ENCODE measurements at places on chromosomes 16 and 17. TPM values are rescaled to one million over a fixed set of nuclear protein-coding genes. Genes with fewer than 3 reads are reported as not detected.

- DNase-seq = peak; percentile 4
Measured at GRCh38 chr16:10519929-10520868, 60.2 kb downstream of the EMP2 start.

- DNase-seq = no peak
Measured at GRCh38 chr16:16080465-16081065, 131.1 kb downstream of the ABCC1 start.

- no peak for DNase-seq
Measured at GRCh38 chr16:1119766-1120576, 23.9 kb upstream of the C1QTNF8 start.

GRCh38 chr17:42178817-42179216 lies 2.1 kb downstream of the KCNH4 start:
- DNase-seq = no peak

DNA sequence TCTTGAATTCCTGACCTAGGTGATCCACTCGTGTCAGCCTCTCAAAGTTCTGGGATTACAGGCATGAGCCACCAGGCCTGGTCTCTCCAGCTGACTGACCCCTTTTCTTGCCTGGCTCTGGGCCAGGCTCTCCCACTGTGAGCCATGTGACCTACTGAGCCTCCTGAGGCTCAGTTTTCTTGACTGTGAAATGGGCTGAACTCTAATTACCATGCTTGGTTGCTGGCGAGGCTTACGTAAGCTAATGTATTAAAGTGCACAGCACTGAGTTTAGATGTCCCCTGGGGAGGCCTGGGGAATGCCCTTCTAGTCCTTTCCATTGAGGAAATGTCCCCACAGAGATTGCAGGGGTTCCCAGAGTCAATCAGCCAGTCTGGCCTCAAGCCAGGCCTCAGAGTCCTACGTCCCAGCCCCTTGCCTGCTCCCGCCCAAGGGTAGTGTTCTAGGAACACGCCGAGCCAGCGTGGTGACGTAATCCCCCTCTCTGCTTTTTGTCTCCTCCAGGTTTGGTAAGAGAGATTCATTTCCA lies 45.8 kb upstream of the LGALS9 start:
- DNase-seq = no peak

GRCh38 chr17:40075942-40076498 lies 13.3 kb downstream of the THRA start:
- DNase-seq = no peak

DNA sequence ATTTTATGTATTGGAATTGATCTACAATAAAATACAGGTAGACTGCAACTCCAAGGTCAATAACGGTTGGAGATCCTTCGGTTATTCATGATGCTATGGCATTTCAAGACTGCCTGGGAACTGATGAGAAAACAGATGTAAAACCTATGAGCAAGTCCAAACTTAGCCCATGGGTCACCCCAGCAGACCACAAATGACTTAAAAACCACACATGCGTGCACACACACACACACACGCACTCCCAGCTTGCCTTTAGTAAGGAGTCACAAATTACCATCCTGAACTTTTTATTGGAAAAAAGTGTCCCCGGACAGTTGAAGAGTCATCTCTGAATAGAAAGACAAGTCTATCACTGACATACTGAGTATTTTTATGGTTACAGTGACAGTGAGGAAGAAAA lies 26.7 kb downstream of the TRIM25 start:
- DNase-seq = no peak

DNA sequence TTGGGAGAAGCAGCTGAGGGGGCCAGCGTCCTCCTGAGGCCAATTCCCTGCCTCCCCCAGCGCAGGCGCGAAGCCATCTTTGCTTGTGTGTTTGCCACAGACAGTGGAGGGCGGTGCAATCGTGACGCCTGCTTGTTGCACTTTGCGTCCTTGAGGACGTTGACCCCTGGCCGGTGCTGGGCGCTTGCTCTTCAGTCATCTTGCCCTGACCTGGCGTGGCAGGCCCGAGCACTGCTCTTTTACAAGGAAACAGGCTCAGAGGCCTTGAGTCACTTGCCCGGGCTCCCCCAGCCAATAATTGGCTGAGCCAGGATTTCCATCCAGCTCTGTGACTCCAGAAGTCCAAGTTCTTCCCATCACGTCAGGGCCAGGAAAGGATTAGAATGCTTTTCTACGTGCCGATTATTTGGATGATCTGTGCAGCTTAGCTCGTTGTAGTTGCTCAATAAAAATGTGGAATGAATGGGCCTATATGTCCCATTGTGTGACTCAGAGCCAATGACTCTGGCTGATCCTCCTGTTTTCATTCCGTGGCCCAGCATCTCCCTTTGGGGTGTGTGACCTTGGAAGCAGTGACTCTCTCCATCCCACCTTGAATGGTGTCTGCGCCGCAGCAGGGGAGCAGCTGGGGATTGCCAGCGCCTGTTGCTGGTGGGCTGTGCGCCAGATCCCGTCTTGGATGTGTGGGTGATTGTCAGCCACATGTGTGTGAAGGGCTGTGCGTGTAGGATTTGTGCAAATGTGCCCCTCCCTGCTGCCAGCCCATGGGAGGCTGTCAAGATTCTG lies 214.1 kb downstream of the SEC14L1 start:
- DNase-seq = peak; percentile 93

GRCh38 chr17:4941319-4941610 lies 1.2 kb downstream of the RNF167 start:
- no peak for DNase-seq

- no peak for DNase-seq
Measured at GRCh38 chr17:82859431-82860403, 19.9 kb upstream of the ZNF750 start.

- DNase-seq = no peak
Measured at GRCh38 chr16:84031556-84031955, 11.0 kb downstream of the SLC38A8 start.

- no peak for DNase-seq
Measured at GRCh38 chr17:33049781-33050414, 58.3 kb downstream of the SPACA3 start.

DNA sequence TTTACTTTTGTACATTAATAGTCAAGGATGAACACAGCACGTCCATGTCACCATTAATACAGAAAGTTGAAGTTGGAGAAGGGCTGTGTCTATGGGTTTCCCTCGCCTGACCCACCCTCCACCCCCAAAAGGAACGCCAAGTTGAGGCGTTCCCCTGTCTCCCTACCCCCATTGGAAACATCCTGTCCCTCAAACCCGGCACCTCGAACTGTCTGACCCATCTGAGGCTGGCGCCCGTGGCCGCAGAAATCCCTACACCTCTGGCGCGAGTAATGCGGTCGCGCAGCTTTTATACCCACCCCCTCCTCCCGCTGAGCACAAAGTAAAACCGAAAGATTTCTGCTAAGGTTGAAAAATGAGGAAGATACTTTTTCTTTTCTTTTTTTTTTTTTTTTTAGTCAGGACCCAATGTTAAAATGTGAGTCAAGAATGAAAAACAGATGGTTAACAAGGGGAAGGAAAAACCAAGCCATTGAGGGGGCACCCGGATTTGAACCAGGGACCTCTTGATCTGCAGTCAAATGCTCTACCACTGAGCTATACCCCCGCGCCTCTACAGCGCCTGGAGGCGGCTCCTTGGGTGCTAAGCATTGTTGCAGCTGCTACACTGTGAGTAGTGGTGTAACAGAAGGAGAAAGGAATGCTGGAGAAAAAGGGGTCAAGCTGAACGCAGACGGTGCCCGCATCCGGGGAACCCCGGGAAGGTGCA lies 887 bp upstream of the LASP1 start:
- peak; percentile 98 for DNase-seq

GRCh38 chr17:41516830-41517283 lies 1.8 kb downstream of the KRT15 start:
- DNase-seq = no peak

DNA sequence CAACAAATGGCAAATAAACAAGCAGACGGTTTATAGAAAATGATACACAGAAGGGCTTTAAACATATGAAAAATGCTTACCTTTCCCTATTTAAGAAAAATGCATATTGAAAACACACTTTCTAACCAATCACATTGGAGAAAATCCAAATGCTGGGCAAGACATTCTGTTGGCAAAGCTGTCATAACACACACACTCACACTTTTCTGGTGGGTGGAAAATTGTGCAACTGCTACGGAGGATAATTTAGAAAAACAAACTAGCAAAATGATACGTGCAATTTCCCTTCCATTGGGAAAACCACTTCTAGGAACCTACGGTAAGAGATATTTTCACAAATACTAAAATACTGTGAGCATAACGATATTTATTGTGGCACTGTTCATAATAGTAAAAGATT lies 9.8 kb upstream of the MYH3 start:
- DNase-seq = no peak

DNA sequence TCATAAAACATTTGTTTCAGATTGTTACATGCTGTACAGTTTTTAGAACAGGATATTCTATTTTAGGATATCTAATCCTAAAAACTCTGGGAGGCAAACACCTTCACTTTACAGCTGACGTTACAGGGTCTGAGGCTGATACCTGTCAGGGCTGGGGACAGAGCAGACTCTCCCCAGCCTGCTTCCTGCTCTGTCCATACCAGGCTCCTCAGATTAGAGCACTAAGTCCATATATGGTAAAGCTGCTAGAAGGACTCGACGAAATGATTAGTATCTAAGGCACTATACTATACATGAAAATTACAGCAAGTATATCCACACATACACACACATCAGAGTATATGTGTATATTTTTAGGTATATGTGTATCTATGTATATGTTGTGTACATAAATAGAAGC lies 125.2 kb downstream of the ZFHX3 start:
- no peak for DNase-seq

DNA sequence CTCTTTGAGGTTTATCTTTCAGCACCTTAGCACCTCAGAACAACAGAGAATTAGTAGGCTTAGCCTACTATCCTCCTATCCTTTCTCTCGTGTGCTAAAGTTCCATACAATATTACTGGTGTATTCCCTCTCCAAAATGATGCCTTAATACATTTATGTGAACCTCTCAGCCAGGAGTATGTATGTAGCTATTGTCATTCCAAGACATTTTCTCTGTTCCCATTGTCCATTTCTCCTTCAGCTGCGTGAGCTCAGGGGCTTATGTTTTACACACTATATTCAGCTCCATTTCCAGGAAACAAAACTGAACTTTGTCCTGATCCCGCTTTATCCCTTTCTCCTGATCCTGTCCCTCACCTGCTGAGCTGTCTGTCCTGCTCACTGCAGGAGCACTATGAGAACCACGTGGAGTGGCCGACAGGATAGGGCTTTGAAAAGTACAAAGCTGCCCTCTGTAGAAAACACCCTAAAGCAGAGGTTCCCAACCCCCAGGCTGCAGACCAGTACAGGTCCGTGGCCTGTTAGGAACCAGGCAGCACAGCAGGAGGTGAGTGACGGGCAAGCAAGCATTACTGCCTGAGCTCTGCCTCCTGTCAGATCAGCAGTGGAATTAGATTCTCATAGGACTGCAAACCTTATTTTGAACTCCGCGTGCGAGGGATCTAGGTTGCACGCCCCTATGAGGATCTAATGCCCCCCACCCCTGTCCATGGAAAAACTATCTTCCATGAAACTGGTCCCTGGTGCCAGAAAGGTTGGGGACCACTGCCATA lies 55.7 kb downstream of the CENPV start:
- DNase-seq = peak; percentile 71

DNA sequence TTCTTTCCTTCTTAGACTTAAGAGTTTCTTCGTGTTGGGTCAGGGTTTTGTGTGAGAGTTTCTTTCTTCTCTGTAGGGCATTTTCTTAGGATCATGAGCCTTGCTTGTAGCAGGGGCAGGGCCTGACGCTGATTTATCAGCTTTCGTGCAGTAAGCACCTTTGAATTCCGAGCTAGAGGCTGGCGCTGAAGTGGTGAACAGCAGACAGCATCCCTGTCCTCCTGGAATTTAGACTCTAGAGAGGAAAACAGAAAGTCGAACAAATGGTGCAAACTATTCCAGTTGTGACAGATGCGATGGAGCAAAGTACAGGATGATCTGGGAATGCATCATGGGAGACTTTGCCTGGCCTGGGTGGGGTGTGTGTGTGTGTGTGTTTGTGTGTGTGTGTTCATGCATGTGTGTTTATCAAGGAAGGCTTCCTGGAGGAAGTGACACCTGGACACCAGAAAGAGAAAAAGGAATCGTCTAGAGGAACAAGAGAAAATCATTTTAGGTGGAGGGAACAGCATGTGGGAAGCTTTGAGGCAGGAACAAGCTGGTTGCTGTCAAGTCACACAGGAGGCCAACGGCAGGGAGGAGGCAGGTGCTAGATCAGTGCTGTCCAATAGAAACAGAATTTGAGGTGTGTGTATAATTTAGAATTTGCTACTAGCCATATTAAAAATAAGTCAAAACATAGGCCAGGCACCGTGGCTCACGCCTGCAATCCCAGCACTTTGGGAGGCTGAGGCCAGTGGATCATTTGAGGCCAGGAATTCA lies 60.2 kb downstream of the WWP2 start:
- DNase-seq = peak; percentile 60

GRCh38 chr17:28239271-28239624 lies 79.8 kb upstream of the TMEM97 start:
- DNase-seq = no peak

- peak; percentile 96 for DNase-seq
Measured at GRCh38 chr17:76506408-76507345, 5.5 kb upstream of the RHBDF2 start.

DNA sequence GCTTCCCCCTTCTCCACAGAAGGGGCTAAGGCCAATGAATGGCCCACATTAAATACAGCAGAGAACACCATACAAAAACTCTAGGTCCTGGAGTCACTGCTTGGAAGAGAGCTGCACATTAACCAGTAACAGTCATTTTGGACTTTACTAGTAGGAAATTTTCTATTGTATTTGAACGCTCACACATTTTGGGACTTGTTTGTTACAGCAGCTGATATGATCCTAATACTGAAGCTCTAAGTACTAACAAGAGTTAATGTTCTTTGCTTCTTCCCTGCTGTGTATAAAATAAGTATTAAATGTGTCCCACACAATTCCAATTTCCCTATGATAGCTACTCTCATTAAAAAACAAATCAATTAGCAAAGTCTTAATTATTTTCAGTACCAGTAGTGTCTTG lies 148.3 kb upstream of the IRX3 start:
- DNase-seq = no peak

DNA sequence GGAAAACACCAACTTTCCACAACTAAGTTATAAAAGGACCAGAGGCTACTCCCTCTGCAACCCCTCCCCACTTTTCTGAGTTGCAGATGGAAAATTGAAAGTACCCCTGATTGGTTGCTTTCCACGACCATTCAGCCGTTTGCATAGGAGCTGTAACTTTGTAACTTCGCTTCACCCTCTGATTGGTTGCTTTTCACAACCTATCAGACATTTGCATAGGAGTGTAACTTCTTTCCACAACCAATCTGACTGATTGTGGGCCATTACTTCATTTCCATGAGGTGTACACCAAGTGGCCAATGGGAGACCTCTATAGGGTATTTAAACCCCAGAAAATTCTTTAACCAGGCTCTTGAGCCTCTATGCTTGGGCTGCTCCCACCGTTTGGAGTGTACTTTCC lies 644.1 kb downstream of the WWOX start:
- DNase-seq = no peak

- DNase-seq = no peak
Measured at GRCh38 chr16:47034455-47034854, 61.0 kb upstream of the DNAJA2 start.

GRCh38 chr17:15651583-15652110 lies 32.1 kb upstream of the FBXW10B start:
- DNase-seq = peak; percentile 95

GRCh38 chr16:67782567-67783352 lies 23.6 kb downstream of the RANBP10 start:
- no peak for DNase-seq

OR3A3 gene
- total RNA-seq = not detected

JPH3 gene
- total RNA-seq = 0.16 TPM

TBX6 gene
- 0.67 TPM for total RNA-seq

ALOX15B gene
- total RNA-seq = 2.9 TPM

HS3ST3A1 gene
- 0.22 TPM for total RNA-seq

NPIPB6 gene
- total RNA-seq = 4.7 TPM

CCDC182 gene
- total RNA-seq = not detected

NUPR1 gene
- total RNA-seq = 116 TPM

CDH15 gene
- not detected for total RNA-seq

TNK1 gene
- total RNA-seq = 0.71 TPM

TVP23A gene
- 0.45 TPM for total RNA-seq

Data from mesenteric fat pad (tissue), 1 donor.